Stimulated activated CD4-positive, alpha-beta T cell treated with anti-CD3 and anti-CD28 coated beads, Interleukin-1b, Interleukin-23, amount 100 ng/mL, for 24 hours (primary cell): ENCODE measurements at places on chromosomes 2 and 18.

DNA sequence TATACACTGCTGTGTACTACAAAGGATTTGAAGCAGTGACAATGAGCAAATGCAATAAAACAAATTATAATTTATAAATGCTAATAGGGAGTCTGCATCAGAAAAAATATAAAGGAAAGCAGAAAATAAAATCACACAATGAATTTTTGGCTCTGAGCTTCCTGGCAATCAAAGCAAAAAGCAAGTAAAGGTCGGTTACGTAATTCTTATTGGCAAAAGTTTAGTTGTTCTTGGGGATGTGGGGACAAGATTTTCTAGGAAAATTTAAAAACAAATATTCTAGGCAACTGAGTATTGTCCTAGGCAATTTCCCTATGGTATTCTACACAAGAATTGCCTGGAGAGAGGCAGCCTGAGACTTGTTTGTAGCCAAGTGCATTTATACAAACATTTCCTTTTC is 1.8 kb downstream of the ORC2 start:
- no peak for DNase-seq

DNA sequence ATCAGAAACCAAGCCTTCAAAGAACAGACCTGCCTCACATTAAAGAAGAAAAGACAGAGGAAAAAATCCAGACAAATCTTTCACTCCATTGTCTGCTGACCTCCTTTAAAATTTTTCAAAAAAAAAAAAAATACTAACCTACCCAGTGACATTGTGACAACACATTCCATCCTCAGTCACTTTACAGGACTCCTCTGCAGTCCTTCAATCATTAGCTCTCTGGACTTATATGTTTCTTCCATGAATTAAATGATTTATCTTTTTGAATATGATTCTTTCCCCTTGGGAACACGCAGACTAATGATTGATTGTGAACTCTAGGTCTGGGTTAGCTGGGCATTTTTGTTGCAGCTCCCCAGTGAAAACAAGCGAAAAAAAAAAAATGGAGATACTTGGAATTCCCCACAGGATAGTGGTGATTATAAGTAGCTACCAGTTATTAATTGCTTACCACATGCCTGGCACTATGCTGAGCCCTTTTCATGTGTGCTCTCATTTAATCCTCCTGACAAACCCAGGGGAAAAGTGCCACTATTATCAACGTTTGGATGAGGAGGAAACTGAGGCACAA is 261.3 kb upstream of the NCKAP5 start:
- no peak for DNase-seq

DNA sequence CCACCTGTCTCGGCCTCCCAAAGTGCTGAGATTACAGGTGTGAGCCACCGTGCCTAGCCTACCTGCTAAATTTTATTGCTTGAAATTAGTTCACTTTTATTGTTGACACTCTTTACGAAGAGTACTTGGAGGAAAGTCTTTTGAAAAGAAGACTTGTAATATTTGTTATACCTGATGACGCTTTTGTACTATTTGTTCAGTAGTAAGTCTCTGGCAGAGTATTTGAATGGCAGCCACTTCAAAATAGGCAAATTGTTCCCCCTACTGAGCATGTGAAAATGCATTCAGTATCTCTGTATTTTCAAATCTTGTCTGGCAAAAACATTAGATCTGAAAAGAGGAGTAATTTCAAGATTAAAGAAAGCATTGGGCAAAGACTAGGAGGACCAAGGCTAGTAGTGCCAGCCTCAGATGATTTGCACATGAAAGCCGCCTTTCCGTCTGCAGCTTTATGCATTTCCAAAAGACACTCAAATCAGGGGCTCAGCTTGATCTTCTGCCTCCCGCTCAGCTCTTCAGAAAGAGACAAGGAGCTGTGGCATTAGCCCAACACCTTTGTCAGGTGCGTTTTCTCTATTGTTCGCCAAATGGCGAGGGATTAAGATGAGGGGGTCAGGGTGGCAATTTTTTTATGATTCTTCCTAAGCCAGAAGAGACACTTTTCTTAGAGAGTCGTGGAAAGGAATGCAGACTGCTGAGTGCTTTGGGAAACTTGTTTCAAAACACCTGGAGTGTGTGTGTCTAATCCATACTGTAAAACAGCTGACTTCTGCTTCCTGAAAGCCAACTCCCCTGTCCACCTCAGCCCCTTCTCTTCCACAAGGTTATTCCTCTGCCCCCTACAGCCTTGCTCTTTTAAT is 18.8 kb upstream of the FOXI3 start:
- no peak for DNase-seq

DNA sequence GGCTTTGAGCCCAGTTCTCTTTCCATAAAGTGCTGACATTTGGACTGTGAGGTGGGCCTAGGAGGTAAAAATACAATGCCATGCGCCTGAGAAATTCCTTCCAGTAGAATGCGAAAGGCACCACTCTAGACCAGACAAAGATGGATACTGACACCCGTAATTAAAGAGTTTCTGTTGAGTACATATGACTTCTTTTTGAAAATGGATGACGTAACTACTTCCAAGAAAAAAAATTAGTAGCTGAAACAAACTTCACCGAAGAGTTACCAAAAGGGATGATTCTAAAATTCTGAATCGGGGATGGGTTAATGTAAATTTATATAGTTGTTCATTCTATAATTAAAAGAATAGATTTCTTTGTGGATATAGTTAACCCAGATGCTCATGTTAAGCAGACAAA is 146.8 kb downstream of the ALK start:
- DNase-seq = no peak

DNA sequence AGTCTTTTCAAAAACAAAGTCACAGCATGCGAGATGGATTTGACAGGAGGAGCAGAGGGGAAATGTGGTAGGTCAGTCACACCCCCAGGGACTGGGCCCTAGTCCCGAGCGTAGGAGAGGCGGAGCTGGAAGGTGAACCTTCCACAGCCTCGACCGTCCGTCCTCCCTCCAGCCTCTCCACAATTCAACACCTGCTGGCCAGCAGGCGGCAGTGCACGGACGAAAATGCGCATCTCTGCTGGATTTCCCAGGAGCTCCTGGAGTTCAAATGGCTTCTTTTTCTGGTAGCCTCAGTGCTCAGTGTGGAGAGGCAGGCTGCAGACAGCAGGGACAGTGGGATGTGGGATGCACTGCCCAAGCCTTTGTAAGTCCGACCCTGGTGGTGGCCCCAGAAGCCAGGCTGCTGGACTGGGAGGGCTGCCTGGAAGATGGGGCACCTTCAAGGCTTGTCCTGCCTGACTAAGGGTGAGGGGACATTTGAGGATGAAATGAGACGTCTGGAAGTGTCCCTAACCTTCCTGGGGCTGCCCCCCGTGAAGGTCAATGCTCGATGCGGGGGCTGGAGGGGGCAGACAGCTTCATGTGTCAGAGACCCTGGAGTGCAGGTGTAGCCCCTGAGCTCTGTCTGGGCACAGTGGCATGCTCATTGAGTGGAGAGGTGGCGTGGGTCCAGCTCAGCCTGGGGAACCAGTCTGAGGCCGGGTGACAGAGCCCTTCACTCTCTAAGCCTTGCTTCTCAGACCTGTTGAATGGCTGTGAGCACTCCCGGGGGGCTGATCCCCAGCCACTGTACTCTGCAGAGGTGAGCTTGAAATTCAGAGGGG is 189.5 kb downstream of the TFCP2L1 start:
- DNase-seq = no peak

DNA sequence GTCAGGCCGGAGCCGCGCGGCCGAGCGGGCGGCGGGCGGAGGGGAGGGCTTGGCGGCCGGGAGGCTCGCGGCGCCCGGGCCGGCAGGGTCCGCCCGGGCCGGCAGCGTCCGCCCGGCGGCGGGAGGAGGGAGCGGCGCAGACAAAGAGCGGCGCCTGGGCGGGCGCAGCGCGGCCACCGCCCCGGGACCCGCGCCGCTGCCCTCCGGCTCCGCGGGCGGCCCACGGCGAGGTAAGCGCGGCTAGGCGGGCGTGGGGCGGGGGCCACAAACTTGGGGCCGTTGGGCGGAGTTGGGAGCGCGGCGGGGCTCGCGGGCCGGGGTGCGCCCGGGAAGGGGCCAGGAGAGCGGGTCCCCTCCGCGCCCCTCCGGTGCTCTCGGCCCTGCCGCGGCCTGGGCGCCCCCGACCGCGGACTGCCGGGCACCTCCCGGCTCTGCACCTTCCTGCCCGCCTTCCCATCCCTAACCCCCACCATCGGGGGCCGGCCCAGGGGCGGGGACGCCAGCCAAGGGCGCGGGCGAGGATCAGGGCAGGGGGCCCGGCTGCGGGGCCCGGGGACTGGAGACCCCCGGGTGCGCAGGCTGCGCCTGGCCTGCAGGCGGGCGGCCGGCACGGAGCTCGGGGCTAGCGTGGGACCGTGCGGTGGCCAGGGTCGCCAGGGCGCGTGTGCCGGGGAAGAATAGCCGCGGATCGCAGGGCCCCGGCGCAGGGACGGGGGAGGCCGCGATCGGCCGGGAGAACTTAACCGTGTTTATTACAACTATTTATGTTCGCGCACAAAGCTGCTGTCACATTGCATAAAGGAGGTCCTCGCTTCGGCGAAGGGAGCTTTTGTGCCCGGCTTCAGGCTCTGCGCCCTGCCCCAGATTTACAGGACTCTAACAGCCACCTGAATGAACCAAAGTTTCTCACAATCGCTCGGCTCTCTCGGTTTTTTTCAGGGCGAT is at the start of gene NCK2:
TSS of gene NCK2 (plus strand) at position 4 of the 945 bp plus-strand sequence. CDS start 110,152 bp downstream, outside the sequence.
- DNase-seq = no peak

GRCh38 chr2:146873646-146874259 is 971.1 kb upstream of the ACVR2A start:
- DNase-seq = no peak

- DNase-seq = no peak
Observed at GRCh38 chr2:54634564-54635511, 88.6 kb upstream of the EML6 start.

DNA sequence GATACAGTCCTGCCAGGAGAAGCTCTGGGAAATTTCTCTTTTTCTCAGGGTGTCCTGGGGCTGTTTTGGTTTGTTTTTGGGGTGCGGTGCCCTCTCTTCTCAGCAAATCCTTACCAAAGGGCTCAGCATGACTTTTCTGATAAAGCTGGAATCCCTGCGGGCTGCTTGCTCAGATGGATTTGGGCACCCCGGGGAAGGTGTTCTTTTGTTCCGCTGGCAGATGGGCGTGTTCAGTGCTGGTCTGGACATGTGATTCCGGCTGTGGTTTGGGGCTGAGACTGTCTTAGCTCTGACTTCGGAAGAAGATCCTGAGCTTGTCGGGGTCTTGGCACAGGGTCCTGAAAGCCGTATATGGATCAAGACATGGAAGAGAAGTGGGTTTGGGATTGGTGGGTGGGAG is 134.2 kb upstream of the SPRED2 start:
- no peak for DNase-seq

DNA sequence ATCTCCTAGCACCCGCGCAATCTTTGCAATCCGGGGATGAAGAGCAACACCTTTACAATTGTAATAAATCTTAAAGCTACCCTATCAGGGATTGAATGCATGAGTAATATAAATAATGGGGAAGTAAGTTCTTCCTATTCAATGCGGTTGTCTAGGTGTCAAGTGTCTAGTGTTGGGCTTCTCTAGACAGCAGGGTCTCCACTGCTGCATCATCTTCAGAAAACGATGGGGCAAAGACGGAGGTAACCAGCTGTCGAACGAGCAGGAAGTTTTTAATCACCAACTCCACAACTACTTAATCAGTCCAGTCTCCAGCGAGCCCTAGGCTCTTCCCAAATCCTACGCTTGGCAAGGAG is 573 bp downstream of the STAM2 start:
- no peak for DNase-seq

GRCh38 chr2:24756789-24757188 is 36.4 kb downstream of the PTRHD1 start:
- DNase-seq = no peak

DNA sequence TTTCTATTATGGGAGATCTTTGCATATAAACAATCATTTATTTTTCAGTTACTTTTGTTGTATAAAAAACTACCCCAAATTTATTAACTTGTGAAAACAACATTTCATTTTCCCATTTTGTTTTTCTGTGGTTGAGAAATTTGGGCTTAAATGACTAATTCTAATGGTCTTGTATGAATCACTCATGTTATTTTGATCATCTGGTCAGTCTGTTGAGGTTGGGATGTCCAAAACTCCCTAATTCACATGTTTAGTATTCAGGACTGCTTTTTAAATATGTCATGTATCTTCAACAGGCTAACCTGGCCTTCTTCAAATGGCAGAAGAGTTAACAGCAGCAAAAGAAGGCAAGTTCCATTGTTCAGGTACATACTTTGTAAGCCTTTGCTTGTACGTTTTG is 788.1 kb downstream of the TRIB2 start:
- DNase-seq = no peak

DNA sequence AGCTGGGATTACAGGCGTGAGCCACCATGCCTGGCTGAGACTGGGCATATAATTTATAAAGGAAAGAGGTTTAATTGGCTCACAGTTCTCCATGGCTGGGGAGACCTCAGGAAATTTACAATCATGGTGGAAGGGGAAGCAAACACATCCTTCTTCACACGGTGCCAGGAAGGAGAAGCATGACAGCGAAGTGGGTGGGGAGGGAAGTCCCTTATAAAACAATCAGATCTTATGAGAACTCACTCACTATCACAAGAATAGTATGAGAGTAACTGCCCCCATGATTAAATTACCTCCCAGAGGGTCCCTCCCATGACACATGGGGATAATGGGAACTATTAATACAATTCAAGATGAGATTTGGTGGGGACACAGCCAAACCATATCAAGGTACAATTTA is 7.8 kb upstream of the LCLAT1 start:
- DNase-seq = no peak

- no peak for DNase-seq
Observed at GRCh38 chr2:203798296-203799087, 69.1 kb upstream of the CTLA4 start.

DNA sequence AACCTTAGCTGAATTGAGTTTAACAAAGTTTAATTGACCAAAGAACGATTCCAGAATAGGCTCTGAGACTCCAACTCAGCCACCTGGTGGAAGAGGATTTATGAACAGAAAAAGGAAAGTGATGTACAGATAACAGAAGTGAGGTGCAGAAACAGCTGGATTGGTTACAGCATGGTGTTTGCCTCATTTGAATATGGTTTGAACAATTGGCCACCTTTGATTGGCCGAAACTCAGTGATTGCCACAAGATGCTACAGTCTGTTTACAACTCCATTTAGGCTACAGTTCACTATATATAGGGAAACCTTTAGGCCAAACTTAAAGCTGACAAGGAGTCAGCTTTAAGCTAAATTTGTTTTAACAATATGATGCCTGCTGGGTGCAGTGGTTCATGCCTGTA is 28.1 kb upstream of the SLC35G4 start:
- DNase-seq = no peak

DNA sequence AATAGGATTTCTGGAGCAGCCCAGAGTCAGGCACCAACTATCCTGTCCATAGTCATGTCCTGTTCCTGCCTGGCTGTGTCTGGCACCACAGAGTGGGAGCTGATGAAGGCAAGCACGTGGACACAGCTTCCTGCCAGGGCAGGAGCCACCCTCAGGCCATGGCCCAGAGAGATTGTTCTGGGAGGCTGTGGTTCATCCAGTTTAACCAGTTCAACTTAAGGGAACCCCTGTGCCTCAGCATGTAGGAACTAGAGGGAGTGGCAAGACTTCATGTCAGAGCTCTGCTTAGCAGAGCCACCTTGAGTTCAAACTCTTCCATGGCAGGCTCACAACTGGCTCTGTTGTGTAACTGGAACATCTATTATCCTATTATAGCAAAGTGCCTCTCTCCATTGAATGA is 73.2 kb upstream of the NCKAP5 start:
- no peak for DNase-seq
